ENCODE measurements at places on chromosomes 1 and 21.

DNA sequence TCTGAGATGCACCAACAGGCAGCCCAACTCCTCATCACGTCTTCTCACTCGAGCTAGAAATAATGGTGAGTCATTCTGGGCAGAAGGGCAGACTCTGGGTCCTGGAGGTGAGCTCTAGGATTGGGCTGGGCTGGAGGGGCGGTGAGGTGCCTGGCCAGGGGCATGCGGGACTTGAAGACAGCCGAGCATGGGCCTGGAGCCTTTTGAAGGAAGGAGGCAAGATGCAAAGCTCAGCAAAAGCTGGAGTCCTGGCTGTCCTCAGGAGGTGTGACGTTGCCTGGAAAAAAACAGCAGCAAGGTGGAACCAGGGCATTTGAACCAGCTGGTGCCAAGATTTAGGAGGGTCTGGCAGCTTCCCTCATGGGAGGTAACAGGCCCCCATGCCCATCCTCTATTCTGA is 712 bp downstream of the KCNA2 start:
- no peak for DNase-seq

- no peak for DNase-seq
Observed at GRCh38 chr1:95793893-95794292, 559.9 kb downstream of the RWDD3 start.

- DNase-seq: no peak
Observed at GRCh38 chr1:20584890-20585289, 4.0 kb upstream of the CDA start.

GRCh38 chr1:175499595-175500382 is 243.6 kb downstream of the TNR start:
- DNase-seq: no peak

DNA sequence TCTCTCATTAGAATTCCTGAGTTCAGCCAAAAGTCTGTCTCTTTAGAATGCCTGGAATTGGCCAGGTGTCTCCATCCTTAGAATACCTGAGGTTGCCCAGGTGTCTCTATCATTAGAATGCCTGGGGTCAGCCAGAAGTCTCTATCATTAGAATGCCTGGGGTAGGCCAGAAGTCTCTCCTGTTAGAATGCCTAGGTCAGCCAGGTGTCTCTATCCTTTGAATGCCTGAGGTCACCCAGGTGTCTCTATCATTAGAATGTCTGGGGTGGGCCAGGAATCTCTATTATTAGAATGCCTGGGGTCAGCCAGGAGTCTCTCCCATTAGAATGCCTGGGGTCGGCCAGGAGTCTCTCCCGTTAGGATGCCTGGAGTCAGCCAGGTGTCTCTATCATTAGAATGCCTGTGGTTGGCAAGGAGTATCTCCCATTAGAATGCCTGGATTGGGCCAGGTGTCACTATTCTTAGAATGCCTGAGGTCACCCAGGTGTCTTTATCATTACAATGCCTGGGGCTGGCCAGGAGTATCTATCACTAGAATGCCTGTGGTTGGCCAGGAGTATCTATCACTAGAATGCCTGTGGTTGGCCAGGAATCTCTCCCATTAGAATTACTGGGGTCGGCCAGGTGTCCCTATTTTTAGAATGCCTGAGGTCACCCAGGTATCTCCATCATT is 43.0 kb downstream of the RNF187 start:
- DNase-seq: no peak

- no peak for DNase-seq
Observed at GRCh38 chr1:5877683-5878530, 114.3 kb downstream of the NPHP4 start.

DNA sequence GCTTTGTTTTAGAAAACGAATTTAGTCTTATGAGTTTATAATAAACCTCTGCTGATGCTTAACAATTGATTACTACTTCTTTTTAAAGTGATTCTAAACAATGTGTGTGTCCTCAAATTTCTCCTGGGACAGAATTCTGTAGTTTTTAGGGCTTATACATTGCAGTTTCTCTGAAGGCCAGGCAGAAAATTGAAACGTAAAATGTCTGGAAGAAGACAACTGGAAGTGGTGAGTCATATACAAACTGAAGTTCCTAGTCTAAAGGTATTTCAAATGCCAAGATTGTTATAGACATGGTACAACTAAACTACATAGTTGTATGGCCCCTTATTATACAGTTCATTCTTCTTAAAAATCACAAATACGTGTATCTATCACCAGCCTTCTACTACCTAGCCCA is 30.5 kb upstream of the RC3H1 start:
- no peak for DNase-seq

GRCh38 chr1:95262913-95263312 is 28.9 kb downstream of the RWDD3 start:
- DNase-seq: no peak

- no peak for DNase-seq
Observed at GRCh38 chr1:24557711-24558131, 1.8 kb downstream of the NCMAP start.

DNA sequence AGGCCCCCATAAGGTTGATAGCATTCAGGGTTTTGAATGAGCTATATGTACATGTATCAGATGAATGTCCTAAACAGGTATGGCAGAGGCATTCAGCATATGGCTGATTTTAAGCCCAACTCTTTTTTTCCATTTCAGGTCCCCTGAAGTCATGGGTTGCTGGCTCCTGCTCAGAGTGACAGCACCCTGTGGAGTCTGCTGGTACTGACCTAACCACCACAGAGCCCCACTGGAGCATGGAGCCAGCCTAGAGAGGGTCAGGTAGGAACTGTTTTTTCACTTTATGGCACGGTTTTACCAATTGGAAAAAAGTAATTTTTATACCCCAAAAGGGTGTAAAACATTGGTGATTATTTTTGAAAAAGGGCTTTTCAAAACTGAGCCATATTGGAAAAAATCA is 82.5 kb upstream of the MPC2 start:
- DNase-seq: no peak

DNA sequence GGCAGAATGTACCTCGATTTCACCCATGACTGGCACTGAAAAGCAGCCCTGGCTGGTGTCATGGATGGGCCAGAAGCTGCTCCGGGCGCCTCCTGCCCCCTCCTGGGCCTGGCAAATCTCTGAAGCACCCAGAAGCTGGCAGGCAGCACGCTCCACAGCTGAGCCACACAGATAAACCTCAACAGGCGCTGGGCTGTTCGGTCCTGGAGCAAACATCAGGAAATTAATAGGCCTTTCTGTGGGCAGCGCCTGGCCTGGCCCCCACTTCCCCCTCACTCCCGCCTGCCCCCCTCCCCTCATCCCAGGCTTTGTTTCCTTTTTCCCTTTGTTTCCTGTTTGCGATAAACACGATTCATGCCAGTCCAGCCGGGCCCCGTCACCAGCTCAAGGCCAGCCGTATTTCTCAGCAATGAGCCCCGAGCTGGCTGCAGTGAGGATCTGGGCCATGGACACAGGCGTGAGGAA is 20.1 kb upstream of the DISP3 start:
- DNase-seq: no peak

DNA sequence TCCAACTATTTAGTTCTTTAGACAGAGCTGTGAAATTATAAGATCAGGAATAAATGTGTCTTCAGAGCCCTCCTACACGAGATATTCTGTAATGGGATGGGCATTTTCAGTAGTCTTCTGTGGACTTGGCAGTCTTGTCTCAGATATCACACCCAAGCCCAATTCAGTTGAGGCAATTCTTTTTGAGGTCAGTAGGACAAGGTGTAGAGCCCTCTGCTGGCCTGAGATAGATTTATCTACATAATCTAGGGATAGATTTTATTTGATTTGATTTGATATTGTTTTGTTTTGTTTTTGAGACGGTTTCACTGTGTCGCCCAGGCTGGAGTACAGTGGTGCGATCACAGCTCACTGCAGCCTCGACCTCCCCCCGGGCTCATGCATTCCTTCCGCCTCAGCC is 77.5 kb downstream of the FMN2 start:
- DNase-seq: no peak

DNA sequence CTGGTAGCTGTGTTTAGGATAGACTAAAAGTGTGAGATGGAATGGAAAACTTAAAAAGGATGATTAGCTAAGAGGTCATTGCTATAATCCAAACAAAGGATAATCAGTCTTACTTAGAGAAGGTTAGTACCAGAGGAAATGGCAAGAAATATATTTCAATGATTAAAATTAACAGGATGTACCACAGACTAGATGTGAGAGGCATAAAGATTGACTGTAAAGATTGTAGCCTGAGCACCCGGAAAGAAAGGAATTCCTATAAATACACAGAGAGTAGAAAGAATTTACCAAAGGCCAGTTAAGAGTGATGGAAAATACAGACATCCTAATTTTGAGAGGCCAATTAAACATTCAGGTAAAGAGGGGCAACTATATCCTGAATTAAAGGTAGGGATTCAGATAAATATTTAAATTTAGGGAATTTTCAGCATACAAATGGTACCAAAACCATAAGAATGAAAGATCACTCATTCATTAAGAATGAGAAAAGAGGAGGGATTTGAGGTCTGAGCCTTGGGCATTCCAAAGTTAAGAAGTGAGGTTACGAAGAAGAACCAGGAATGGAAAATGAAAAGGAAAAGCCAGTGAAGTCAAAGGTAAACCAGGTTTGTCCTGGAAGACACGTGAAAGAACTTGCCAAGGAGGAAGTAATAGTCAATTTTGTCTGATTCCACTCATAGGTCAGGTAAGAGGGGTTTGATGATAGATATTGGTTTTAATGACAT is 46.4 kb upstream of the RGS1 start:
- DNase-seq: no peak

DNA sequence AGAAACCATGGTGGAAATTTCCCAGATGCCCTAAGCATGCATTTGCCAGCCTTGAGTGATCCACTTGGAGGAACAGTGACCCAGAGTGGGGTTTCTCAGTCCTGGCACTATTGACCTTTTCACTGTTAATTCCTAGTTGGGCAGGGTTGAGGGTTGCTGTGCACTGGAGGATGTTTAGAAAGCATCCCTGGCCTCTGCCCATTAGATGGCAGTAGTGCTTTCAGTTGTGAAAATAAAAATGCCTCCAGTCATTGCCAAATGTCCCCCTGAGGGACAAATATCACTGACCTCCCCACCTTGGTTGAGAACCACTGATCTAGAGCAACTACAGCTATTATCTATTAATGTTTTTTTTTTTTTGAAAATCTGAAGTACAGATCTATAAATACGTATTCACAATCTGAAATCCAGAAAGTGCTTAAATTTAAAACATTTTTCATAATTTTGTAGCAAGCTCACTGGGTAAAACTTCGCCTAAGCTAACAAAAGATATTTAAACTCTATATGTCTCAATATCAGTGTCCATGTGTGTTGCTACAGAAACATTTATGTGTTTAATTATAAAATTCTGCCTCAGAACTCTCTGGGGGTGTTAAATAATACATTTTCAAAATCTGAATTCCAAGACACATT is 27.3 kb downstream of the F3 start:
- no peak for DNase-seq

DNA sequence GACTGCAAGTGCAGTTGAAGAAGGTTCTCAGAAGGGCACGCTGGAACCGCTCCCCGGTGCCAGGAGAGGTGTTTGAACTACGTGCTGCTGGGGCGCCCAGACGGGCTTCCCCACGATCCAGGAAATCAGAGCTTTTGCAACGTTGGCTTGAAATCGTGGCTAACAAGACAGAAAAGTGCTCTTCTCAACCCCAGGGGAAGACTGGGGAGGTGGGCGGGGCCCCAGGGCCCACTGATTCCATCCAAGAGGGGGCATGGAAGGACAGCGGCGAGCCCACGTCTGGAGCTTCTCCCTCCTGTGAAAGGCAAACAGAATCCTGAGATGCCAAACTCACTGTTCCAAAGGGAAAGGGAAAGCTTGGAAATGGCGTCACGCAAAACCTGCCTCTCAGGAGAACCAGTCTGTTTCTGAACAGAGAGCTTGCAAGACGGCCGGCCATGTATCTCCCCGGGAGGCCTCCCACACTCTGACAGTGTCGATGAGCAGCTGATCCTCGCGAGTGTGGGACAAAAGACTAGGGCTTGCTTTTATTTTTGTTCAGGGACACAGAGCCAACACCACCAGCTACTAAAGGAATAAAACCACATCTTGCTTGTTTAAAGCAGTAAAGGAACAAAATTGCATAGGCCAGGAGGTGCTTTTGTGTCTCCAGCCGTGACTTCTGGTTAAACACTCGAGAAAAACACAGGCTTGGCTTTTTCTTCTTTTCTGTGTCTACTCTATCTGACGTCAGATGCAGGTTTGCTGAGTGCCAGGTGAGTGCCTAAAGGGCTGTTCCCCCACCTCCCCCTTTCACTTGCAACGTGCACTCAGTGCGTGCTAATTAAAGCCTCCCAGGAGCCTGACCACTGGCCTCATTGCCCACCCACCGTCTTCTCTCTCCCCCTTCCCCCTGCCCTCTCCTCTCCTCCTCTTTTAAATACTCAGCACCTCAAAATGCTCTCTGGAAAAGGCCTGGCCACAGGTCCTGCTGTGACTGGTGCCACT is 41.5 kb downstream of the LRRC3 start:
- DNase-seq: no peak

DNA sequence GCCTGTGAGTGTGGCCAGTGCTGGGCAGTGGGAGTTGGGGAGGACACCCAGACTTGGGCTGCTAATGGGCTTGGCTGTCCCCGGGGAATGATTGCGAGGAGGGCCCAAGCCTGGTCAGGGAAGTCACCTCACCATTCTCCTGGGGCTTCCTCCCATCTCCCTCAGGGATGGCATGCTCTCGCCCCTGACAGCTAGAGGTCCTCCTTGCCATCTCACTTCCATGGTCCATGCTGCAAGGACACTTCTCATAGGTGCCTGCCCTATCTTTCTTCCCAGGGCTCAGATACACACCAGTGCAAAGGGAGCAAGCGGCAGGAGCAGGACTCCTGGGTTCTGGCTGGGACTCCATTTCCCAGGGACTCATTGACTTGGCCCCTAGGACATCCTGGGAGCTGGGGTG is 4.1 kb downstream of the NTRK1 start:
- DNase-seq: no peak

- DNase-seq: no peak
Observed at GRCh38 chr1:17412093-17412870, 27.2 kb downstream of the RCC2 start.

GRCh38 chr1:101250222-101250621 is 13.4 kb downstream of the S1PR1 start:
- DNase-seq: no peak

DNA sequence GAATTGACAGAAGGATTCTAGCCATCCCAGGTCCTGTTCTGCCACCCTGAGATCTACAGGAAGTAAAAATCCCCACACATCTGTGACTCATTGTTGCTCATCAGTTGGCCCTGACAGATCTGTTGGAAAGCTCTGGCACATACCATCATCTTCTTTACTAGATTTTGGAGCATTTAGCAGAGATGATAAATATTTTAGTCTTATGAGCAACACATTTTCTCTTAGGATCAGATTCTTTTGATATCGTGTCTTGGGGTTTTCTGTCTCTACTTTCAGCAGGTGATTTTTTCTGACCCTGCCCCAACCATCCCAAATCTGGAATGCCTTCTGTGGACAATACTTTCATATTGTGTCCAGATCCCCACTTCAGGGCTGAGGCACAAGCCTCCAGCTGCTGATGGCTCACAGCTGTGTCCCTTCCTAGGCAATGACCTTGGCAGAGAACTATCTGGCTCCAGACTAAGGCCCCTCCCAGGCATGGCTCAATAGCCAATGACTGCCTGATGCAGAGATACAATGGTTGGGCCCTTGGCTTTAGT is 102.8 kb downstream of the GDAP2 start:
- DNase-seq: no peak

GRCh38 chr1:218463194-218464156 is 118.3 kb downstream of the TGFB2 start:
- DNase-seq: no peak

Measured in NCI-H1105 (cell line).